ENCODE measurements at places on chromosomes 12 and 14. TPM values are rescaled to one million over a fixed set of nuclear protein-coding genes. Genes with fewer than 3 reads are reported as not detected.

Gene CYP46A1
- 5.0 TPM for polyA plus RNA-seq

DNA sequence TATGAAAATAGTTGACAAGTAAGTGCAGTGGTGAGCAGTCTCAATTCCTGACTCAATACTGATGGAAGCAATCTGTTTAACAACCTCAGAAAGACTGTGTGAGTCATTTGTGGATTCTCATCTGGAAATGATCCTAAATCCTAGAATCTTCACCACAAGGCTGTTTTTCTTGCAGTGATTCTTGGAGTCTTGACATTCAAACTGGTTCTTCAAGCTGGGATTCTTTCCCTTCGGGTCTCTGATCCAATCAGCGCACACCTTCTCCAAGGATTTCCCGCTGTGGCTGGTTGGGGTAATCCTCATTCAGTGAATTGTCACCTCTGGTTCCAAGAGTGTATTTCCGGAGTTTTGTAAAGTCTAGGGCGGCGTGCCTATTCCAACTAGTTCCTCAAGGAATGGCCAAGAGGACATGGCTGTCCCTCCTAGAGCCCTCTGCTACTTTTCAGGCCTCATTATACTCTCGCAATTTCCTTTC, 37.7 kb upstream of the FOXJ2 start:
- peak; percentile 53 for DNase-seq

- no peak for DNase-seq
These were observed 16.4 kb upstream of the BTG1 start for GRCh38 chr12:92162079-92162478.

Gene PIWIL1
- polyA plus RNA-seq, result 0.05 TPM

- no peak for DNase-seq
These were observed 10.4 kb upstream of the HEATR5A start for GRCh38 chr14:31430634-31431264.

DNA sequence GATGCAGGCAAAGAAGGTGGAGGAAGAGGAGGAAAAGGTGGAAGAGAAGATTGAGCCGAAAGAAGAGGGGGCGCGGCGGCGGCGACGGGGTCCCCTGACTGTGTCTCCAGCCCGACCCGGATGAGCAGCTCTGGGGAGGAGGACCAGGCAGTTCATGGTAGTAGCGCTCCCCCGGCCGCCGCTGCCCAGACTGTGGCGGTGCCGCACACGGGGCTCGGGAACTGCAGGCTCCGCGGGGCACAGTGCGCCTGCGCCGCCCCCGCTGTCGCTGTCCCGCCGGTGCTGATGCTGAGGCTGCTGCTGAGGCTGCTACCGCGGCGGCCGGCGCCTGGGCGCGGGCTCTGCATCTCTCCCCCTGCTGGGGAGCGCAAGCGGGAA, at the start of gene KCNH5:
TSS of gene KCNH5 (minus strand) at position 225 of the 378 bp plus-strand sequence. CDS start 272 bp downstream, outside the sequence.
- DNase-seq, result peak; percentile 30

Gene VRK1
- polyA plus RNA-seq, result 11.3 TPM

GRCh38 chr14:97946240-97946639, 1149.1 kb downstream of the VRK1 start:
- no peak for DNase-seq

Gene VPS33A
- 13.5 TPM for polyA plus RNA-seq

- no peak for DNase-seq
These were observed 59.8 kb upstream of the C14orf180 start for GRCh38 chr14:104519721-104520120.

GRCh38 chr12:89476232-89476631, 48.4 kb downstream of the GALNT4 start:
- no peak for DNase-seq

Gene KRT72
- polyA plus RNA-seq, result not detected

- DNase-seq, result no peak
These were observed 43.8 kb downstream of the ANO6 start for GRCh38 chr12:45259675-45260074.

GRCh38 chr12:76024102-76024781, 7.3 kb downstream of the PHLDA1 start:
- no peak for DNase-seq

Gene MTA1
- polyA plus RNA-seq, result 78.6 TPM

DNA sequence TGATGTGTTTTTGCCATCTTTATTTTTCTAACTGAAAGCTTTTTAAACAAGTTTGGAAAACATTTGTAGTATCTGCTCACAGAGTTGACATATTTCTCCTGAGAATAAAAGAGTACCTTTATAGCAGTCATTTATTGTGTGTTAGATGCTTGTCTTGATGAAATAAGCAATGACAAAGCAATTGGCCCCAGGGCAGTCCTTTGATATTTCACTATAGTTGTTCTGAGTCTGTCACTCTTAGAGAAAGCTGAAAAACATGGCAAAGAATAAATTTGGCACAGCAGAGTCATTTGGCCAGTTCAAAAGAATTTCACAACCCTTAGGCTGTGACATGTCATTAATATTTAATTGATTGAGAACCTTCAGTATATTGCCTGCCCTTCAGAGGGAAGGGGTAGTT, 166.2 kb downstream of the PTPRO start:
- DNase-seq, result no peak

Gene CFAP54
- 0.28 TPM for polyA plus RNA-seq

DNA sequence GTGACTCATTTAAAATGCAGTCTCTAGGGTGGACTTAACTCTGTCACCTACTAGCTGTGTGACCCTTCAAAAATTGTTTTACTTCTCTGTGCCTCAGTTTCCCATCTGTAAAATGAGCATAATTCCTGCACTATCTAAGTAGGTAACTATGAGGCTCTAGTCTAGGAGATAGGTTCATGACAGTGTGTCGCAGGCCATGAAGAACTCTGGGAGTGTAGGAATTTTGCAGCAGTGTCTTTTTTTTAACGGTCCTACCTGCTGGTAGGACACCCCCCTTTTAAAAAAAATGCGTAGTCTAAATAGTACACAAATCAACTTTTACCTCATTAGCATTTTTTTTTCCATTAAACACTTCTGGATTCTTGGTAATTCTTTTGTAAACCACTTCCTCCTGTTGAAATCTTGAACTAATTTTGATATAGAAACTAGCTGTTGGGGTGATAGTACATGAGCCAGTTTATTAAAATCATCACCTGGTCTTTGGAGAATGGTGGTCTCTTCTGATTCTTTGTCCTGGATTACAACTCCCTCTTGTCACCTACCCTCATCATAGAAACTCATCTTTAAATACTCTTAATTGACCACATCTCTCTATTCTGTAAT, 86.0 kb upstream of the SLC38A2 start:
- no peak for DNase-seq

Gene SLC38A4
- 7.3 TPM for polyA plus RNA-seq

DNA sequence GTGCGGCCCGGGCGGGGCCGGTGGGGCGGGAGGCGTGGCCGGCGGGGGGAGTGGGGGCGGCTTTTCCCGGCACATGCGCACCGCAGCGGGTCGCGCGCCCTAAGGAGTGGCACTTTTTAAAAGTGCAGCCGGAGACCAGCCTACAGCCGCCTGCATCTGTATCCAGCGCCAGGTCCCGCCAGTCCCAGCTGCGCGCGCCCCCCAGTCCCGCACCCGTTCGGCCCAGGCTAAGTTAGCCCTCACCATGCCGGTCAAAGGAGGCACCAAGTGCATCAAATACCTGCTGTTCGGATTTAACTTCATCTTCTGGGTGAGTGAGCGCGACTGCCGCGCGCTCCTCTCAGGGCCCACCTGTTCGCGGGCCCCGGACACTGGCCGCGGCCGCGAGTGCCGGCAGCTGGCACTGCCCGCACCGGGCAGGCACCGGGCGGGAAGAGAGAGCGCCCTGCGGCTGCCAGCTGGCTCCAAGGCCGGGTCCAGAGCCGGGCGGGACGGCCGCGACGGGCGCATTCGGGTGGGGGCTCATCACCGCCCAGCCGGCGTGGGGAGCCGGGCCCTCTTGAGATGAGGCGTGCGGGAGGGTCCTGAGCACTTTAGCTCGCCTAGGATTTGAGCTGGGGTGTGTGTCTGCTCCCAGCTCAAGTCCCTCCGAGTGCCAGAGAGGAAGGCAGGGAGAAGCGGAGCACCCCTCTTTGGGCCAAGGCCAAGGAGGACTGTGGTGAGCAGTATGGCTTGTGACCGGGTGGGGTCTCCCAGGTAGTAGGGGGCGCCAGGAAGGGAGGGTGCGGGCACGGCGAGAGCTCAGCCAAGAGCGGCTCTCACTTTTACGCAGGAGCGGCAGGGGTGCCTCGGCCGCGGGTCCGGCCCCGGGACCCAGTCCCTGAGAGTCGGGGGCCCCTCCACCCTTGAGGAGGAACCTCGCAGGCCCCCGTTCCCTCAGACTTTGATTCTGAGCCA, at the start of gene CD9:
TSS of gene CD9 (plus strand) at position 145 of the 957 bp plus-strand sequence. CDS start at position 245, 100 bp downstream.
- no peak for DNase-seq

- peak; percentile 55 for DNase-seq
These were observed 99.8 kb downstream of the PTGER2 start for GRCh38 chr14:52413729-52414408.

DNA sequence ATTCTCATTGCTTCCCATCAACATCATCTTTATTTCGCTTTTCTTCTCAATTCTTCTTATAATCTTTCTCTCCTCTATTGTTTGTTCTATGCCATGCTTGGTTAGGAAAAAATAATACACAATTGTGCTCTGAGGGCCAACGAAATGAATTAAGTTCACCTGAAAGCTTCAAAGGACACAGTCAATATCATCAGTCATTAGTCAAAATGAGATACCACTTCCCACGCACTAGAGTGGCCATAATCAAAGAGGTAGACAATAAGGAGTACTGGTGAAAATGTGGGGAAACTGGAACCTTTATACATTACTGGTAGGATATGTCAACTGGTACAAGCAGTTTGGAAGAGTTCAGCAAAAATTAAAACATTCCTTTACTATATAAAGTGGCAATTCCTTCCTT, 91.5 kb downstream of the TMTC1 start:
- DNase-seq, result no peak

- DNase-seq, result peak; percentile 9
These were observed 266.1 kb upstream of the LRIG3 start for GRCh38 chr12:59186451-59186850.

Gene BDKRB1
- 1.1 TPM for polyA plus RNA-seq

GRCh38 chr12:75716291-75717025, 205.0 kb upstream of the KRR1 start:
- DNase-seq, result no peak
